ENCODE measurements at places on chromosomes 3 and 15.

DNA sequence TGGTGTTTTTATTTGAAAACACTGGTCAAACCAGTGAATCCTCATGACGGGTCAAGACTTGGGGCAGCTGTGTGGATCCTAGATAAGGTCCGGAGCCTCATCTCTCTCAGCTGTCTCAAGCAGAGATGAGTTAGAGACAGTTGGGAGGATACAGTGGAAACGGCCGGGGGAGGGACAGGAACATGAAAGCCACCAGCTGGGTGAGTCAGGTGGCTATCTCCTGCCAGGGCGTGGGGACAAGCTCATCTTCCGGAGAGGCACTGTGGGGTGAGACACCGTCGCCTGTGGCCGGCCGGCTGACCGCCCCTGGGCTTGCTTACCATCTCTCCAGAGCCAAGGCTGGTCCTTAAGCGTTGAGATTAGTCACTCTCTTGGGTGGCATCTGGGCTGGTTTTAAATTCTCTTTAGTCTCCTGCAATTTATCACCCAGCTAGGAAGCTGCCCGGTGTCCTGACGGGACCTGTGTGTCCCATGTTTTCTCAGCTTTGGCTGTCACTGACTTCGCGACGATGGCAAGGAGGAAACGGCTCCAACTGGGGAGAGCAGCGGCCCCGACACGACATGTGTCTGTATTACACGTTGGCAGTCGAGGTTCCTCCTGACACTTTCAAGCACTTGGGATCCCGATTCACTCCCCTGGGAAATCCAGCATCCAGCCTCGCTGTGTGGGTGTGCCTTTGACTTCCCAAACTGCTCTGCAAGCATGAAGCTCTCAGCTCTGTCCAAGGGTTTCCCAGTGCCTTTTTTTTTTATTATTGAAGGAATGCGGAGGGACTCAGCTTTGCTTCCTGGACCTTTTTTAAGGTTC is 7.5 kb downstream of the ST8SIA2 start:
- no peak for DNase-seq

- no peak for DNase-seq
These were observed 35.4 kb downstream of the BCL2L10 start for GRCh38 chr15:52076889-52077781.

DNA sequence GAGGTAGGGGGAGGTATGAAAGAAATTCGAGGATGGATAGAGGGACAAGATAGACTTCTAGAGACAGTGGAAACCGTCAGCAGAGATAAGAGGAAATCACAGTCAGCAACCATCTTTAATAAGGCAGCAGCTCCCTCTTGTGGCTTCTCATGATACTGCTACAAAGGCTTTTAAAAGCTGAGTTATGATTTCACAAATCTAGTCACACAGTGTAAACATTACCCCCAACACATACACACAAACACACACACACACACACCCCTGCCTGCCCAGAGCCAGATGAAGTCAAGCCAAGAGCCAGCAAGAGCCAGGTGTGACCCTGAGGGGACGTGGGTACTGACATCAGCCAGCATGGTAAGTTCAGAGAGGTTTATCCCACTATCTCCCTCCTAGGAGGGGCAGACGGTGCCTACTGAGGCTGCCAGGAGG is 18.9 kb upstream of the TGM5 start:
- peak; percentile 39 for DNase-seq

DNA sequence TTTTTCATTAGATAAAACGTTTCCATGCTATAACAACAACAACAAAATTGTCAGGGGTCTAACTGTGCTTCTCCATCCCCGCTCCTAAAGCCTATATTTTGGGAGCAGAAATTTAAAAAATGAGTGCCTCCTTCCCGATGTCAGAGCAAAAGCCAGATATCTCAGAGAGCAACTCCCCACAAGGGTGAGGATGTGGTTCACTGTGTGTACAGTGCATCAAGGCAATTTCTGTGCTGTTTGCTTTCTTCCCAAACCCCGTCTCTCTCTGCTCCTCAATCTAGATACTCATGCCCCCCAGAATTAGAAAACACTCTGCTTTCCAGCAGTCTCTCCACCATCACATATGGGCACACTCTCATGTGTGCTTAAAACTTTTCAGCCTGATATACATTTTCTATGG is 76.7 kb upstream of the MBNL1 start:
- no peak for DNase-seq

GRCh38 chr3:134087060-134087974 is 57.6 kb upstream of the SLCO2A1 start:
- no peak for DNase-seq

DNA sequence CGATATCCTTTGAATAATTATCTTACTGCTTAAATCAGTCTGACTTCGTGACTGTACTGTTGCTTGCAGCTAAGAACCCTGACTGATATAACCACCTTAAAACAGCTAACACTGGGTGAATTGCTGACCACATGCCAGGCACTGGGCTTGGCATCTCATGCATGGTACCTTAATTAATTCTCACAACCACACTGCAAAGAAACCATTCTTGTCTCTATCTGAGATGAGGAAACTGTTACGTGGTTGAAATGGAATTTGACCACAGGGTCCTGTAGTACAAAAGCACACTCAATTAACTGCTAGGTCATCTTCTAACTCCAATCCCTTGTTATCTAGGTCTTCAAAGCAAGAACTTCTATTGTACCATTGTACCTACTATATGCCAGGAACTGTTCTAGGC is 92.7 kb upstream of the PRICKLE2 start:
- no peak for DNase-seq

- no peak for DNase-seq
These were observed 29.7 kb upstream of the LHFPL4 start for GRCh38 chr3:9583371-9583770.

GRCh38 chr15:44394562-44394961 is 32.9 kb upstream of the CTDSPL2 start:
- no peak for DNase-seq

DNA sequence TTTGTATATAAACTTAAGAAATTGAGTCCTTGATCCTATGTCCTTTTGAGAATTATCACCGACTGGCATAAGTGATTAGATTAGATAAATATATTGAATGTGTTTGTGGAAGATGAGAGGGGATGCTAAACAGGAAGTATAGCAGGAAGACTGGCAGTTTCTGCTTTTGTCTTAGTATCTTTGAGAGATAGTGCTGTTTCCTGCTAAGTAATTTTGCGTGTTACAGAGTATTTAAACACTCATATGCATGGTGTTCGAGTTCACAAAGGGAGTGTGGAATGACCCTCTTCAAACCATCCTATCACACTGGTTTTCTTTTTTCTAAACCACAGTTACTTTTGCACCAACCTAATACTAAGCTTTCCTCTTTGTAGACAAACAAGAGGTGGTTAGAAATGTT is 106.0 kb downstream of the KLHL25 start:
- no peak for DNase-seq

DNA sequence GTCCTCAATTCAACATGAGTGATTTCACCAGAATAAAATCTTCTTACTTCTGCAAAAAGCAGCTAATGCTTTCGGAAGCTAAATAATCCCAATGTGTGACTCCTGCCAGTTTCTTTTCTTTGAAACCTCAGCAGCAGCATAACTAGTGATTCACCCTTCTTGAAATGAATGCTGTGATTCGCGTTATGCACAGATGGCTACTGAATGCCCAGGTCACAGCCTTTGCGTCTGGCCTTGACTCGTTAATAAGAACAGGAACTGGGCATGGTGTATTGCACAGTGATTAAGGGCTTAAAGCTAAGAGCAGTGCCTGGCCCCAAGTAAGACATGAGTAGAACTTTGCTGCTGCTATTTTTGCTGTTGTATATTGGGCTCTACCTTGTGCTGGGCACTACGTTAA is 19.0 kb downstream of the CGNL1 start:
- DNase-seq = peak; percentile 10

- DNase-seq = no peak
These were observed 66.1 kb upstream of the CHMP2B start for GRCh38 chr3:87161013-87161412.

- DNase-seq = no peak
These were observed at the start of gene PLCL2 for GRCh38 chr3:16884748-16885592. TSS of gene PLCL2 (plus strand) at chr3:16884955. CDS start at chr3:16885040, 85 bp downstream.

All from putamen (tissue), 1 donor.